CD8-positive, alpha-beta memory T cell (primary cell): ENCODE measurements at places on chromosomes 11 and 22. TPM values are rescaled to one million over a fixed set of nuclear protein-coding genes. Genes with fewer than 3 reads are reported as not detected.

DNA sequence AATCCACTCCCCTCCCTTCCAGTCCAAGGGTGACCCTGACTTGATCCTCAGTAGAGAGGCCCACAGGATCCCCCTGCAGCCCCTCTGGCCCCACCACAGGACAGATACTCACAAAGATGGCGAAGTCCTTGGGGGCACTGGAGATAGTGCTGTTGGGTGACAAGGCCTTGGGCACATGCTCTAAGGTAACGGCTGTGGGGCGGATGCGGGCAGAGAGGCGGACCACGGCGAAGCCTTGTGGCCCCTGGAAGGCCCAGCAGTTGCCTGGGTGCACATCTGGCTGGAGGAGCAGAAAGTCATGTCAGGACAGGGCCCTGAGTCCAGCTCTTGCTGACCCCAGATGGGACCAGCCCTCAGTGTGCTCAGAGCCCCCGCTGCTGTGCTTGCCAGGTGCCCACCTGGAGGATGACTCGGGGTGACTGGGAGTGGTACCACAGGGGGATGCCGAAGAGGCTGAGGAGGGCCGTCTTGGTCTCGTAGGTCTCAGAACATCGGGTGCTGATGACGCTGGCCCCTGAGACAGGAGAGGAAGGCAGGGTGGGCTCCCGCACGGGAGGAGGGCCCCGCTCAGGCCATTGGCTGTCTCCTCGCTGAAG, 17.2 kb downstream of the SUN2 start:
- no peak for DNase-seq

GRCh38 chr11:117144477-117145392, 648 bp downstream of the PAFAH1B2 start:
- peak; percentile 21 for DNase-seq

DNA sequence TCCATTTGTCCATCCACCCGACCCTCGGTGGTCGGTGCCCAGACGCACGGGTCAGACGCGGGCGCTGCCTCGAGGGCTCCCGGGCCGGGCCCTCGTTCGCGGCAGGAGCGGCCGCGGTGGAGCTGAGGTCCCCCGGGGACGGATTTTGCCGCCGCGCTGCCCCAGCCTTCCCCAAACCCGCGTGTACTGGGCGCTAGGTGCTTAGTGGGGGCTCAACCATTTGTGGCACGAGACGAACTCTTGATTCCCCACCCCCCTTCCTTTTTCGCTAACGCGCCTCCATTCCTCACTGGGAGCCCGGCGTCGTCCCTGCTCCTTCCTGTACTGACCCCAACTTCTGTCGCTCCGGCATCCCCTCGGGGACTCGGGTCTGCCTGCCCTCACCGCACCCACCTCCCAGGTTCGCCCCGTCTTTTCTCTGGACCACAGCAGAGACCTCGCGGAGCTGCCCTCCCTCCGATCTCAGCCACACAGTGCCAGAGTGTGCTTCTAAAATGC, 789 bp upstream of the CBX7 start:
- DNase-seq, result no peak

DNA sequence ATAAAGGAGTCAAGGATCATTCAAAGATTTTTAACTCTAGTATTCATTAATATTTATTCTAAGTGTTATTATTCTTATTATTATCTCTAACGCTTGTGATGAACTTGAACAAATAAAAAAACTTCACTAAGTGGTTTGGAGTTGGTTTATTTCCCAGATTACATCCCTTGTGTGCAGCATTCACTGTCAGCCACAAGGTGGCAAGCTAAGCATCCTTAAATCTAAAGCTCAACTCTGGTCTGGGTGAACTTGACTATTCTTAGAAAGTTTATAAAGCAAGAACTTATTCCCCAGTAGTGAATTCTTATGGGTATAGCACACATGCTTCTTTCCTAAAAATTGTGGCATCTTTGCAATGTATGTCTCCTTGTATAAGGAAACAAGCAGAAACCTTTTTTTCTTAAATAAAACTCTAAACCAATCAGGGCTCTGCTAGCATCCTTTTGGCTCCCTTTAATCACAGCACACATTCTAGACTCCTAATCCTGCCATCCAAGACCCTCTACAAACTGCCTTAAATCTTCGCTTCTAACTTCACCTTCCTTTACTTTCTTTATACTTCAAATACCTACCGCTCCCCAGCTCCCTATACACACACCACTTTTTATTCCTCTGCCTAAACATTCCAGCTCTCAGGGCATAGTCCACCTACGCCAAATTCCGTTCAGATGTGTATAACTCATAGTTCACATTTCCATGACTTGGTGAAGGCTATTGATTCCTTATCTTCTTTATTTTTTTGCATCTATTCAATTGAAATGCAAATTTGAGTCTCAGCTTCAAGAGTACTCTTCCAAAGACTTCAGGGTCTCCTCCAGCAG, 1068.8 kb downstream of the DLG2 start:
- DNase-seq, result no peak

GRCh38 chr11:110467556-110467955, 37.8 kb downstream of the FDX1 start:
- DNase-seq, result no peak

- peak; percentile 31 for DNase-seq
Observed at GRCh38 chr22:44567846-44568493, 69.9 kb upstream of the RTL6 start.

DNA sequence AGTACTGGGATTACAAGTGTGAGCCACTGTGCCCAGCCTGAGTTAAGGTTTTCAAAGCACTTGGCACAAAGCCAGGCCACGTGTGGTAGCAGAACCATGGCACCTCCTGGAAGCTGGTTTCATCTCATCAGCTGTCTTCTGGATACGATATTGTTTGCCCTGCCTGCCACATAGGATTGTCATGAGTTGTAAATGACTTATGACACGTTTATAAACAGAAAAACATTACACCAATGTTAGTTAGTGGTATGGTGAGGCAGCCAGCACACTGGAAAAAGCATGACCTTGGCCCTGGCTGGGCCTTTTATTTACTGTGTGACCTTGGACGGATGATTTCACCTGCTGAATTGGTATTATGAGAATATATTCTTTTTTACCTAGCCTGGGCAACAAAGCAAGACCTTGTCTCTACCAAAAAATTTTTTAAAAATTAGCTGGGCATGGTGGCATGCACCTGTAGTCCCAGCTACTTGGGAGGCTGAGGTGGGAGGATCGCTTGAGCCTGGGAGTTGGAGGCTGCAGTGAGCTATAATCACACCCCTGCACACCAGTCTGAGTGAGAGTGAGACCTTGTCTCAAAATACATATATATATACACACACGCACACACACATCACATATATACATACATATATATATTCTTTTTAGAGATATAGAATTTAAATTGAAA, 24.0 kb upstream of the MYH9 start:
- DNase-seq, result no peak

SUSD2 gene
- 0.48 TPM for total RNA-seq

MMP12 gene
- total RNA-seq, result not detected

- DNase-seq, result no peak
Observed at GRCh38 chr11:91041626-91042025, 818.8 kb upstream of the CHORDC1 start.

GRCh38 chr22:24355574-24355973, 71.8 kb upstream of the ADORA2A start:
- DNase-seq, result no peak

KCNA4 gene
- not detected for total RNA-seq
